ENCODE measurements at places on chromosomes 4 and X.
A peak's percentile ranks its signal among the peaks of the same experiment; 100 is the strongest.

- DNase-seq = peak; percentile 44
These were observed 10.3 kb downstream of the RTL5 start for GRCh38 chrX:72121383-72121782.

- no peak for DNase-seq
These were observed 1.7 kb upstream of the USP53 start for GRCh38 chr4:119210775-119211174.

- no peak for DNase-seq
These were observed 109.5 kb upstream of the CENPE start for GRCh38 chr4:103307453-103308247.

DNA sequence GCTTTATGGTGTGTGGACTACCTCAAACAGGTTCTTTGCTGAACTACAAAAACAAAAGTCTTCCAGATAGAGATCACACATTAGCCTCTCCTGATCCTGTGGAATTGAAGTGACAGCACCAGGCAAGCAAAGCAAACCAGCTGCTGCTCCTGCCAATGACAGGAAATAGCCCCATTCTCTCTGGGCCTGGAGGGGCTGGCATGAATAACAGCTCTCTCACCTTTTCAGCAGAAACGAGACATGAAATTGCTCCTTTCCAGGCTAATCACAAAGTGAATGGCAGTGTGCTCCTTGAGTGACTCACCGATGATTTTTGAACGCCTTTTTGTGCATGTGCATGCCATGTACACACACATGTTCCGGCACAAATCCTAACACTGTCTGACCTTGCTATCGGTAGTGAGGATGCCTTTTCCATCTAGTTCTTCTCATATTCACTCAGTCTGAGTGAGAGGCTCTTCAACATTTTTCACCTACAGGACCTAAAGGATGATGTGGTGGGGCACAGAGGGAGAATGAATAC lies 24.4 kb downstream of the MFAP3L start:
- no peak for DNase-seq

- no peak for DNase-seq
These were observed 530.8 kb upstream of the DIPK2B start for GRCh38 chrX:45731448-45731847.

- DNase-seq = no peak
These were observed 47.0 kb upstream of the ANXA10 start for GRCh38 chr4:168045354-168045753.

DNA sequence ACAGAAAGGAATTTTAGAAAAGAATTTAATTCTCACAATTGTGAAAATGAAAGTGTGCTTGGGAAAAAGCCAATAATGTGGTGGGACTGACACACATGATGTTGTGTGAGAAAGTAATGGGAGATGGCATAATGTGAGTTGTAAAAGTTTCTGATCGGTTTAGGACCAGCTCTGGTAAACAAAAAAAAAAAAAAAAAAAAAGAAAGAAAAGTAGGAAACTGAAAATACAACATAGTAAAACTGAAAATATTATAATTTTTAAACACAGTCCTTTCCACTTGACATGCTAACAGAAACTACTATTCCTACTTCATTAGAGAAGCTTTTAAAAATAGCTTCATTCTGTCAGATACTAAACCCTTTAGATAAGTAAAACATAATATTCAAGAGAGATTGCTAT lies 28.2 kb downstream of the RAP1GDS1 start:
- no peak for DNase-seq

GRCh38 chrX:118594697-118595420 lies 99.2 kb downstream of the DOCK11 start:
- no peak for DNase-seq

- DNase-seq = no peak
These were observed 25.4 kb upstream of the ACSL1 start for GRCh38 chr4:184851200-184851541.

DNA sequence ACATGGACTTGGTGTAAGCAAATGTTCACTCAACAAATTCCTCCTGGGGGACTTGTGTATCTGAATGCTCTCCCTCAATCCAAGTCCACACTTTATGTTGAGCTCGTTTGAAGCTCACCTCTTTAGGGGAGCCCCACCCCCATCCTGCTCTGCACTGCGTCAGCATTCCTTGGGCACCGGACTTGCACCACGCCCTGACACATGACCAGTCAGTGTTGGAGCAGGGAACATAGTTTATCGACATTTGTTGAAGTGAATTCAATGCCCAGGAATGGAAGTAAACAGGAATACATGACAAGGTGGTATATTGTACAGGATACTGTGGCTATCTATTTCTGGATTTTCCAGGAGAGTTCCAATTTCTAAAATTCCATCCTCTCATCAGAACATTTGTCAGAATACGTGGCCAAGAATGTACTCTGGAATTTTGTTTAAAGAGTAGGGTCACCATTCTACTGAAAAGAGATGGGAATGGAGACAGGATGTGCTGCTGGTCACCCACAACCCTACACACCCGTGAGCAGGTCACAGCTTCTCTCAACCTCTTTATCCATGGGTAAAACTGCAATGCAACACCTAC lies 60.0 kb upstream of the LNX1 start:
- DNase-seq = no peak

GRCh38 chr4:139794158-139794954 lies 128.7 kb downstream of the MGST2 start:
- DNase-seq = no peak

- DNase-seq = no peak
These were observed 73.2 kb downstream of the FAM53A start for GRCh38 chr4:1610791-1611500.

- no peak for DNase-seq
These were observed 182.2 kb downstream of the BMPR1B start for GRCh38 chr4:94939791-94940519.

- DNase-seq = no peak
These were observed 66.3 kb downstream of the TSC22D3 start for GRCh38 chrX:107709266-107709806.

GRCh38 chr4:95118497-95118896 lies 360.7 kb downstream of the BMPR1B start:
- DNase-seq = no peak

DNA sequence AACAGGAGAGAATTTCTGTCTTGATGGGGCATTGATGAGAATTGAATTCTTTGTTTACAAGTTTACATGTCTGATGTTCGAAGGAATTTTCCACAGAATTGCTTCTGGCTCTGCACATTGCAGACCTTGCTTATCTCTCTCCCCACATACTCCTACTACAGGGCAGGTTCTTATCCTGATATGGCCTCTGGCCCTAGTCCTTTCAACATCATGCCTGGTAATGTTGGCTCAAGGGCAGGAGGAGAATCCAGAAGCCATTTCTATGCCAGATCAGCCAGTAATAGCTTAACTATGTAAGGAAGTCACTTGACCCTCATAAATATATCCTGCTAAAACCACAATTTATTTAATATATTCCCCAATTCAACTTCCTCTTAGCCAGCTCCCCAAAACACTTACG lies 24.3 kb upstream of the TSPAN5 start:
- no peak for DNase-seq

DNA sequence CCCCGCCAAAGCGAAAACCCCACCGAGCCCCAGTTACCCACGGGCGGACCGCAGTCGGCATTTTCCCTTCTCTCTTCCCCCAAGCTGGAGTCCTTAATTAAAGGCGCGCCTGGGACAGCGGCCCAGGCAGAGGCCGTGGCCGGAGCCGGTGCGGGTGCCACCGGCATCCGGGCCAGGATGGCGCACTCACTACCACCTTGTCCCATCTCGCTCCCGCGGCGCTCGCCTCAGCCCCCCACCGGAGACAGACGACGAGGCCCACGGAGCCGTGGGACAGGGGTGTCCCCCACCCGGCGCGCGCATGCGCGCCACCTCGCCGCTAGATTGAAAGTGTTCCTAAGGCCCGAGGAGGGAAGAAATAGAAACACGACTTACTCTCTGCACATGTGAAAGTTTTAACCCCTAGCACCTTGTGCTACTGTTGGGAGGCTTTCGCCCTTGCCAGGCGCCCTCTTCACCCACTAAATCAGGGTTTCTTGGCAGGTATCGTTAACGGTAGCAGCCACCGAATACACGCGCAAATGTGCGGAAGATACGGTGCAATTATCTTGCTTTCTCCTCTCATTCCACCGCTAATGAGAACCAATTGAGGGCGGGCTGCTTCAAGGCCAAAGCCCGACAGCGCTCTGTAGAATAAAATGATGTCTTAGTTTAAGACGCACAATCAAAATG lies 64.3 kb upstream of the CCDC160 start:
- DNase-seq = no peak

DNA sequence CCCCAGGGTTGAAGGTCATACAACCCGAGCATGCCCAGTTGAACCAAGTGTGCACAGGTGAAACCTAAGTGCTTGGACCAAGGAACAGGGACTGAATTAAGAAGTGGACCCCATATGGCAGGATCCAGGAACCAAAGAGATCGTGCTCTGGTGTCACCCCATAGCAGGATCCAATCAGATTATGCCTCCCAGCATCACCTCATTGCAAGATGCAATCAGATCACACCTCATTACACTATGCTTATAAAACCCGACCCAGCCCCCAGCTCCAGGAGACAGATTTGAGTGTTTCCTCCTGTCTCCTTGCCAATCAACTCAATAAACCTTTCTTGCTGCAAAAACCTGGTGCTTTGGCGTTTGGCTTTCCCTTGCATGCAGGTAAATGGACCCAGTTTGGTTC lies 37.6 kb downstream of the EFHC2 start:
- no peak for DNase-seq

GRCh38 chr4:188811121-188811520 lies 671.9 kb downstream of the TRIML1 start:
- DNase-seq = no peak

DNA sequence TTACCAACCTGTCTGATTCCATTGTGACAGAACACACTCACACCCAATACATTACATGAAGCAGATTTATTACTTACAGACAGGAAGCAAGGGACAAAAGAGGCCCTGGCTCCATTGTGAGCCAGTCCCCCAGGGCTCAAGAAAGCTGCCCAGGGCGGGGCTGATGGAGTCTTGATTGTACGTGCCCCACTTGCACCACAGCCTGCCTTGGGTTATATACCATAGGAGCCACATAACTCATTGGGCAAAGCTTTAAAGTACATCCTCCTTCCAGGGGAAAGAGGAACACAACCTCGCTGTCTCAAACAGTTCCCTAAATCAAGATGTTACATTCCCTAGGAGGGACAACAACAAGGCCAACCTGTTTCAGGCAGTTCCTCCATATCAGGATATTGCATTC lies 3.4 kb upstream of the ZRSR2 start:
- DNase-seq = no peak

- peak; percentile 41 for DNase-seq
These were observed 660.3 kb upstream of the PITX2 start for GRCh38 chr4:111283066-111283677.

- DNase-seq = no peak
These were observed 7.2 kb upstream of the TSPYL2 start for GRCh38 chrX:53075011-53075410.

- DNase-seq = no peak
These were observed 677 bp upstream of the CENPC start for GRCh38 chr4:67546004-67546356.

GRCh38 chr4:74897386-74897785 lies 35.5 kb upstream of the PARM1 start:
- DNase-seq = no peak

- DNase-seq = no peak
These were observed 227.5 kb upstream of the FGF13 start for GRCh38 chrX:138939038-138939437.

DNA sequence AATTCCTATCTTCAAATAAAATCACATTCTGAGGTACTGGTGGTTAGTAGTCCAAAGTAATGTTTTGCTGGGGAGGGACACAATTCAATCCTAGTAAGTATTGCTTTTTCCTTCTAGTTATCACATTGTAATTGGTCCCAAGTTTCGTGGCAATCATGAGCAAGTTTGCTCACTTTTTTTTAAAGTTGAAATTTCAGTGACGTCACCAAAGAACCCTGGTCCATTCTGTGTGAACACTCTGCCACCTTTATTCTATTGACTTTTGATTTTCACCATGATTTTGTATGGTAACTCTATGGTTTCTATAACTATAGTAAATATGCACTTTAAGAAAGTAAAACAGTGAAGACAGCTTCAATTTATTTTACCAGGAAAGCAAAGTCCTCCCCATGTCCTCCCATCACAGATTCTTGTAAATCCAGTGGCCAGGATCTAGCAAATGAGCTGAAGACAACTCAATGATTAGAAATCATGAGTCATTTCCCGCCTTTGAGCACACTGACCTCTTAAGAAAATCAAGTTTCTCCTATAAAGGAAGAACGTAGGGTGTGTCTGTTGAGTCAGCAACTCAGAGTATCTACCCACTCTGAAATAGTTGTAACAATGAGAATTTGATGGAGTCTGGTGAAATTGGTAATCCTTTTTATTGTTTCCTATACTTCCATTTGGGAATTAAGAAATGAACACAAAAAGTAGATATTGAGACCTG lies 1306.6 kb upstream of the PABPC4L start:
- peak; percentile 91 for DNase-seq

GRCh38 chr4:6042293-6043063 lies 24.2 kb upstream of the C4orf50 start:
- DNase-seq = no peak

- DNase-seq = no peak
These were observed 68.7 kb upstream of the WWC2 start for GRCh38 chr4:183030309-183030708.

GRCh38 chrX:13903405-13903804 lies 86.5 kb upstream of the GPM6B start:
- no peak for DNase-seq

GRCh38 chr4:7960790-7961655 lies 21.4 kb upstream of the AFAP1 start:
- no peak for DNase-seq

GRCh38 chr4:22458098-22458497 lies 57.8 kb downstream of the ADGRA3 start:
- DNase-seq = no peak

GRCh38 chr4:187396106-187396505 lies 599.5 kb upstream of the ZFP42 start:
- DNase-seq = no peak

- no peak for DNase-seq
These were observed 76.6 kb downstream of the ITIH6 start for GRCh38 chrX:54721424-54721823.

DNA sequence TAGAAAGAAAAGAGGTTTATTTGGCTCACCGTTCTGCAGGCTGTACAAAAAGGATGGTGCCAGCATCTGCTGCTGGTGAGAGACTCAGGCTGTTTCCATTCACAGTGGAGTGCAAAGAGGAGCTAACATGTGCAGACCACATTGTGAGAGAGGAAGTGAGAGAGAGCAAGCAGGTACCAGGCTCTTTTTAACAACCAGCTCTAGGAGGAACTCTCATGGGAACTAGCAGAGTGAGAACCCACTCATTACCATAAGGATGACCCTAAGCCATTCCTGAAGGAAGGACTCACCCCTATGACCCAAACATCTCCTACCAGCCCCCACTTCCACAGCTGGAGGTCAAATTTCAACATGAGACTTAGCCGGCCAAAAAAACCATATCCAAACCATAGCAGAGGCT lies 158.6 kb upstream of the ADGRL3 start:
- DNase-seq = no peak

Measured in brain microvascular endothelial cell (primary cell).